RPMI7951 (cell line): ENCODE measurements at places on chromosomes 5 and 9. TPM values are rescaled to one million over a fixed set of nuclear protein-coding genes. Genes with fewer than 3 reads are reported as not detected.

The ABCA1 gene
- 20.8 TPM in 2 replicates for total RNA-seq

GRCh38 chr5:4640795-4641194 lies 499.3 kb upstream of the ADAMTS16 start:
- peak; percentile 60 for DNase-seq

DNA sequence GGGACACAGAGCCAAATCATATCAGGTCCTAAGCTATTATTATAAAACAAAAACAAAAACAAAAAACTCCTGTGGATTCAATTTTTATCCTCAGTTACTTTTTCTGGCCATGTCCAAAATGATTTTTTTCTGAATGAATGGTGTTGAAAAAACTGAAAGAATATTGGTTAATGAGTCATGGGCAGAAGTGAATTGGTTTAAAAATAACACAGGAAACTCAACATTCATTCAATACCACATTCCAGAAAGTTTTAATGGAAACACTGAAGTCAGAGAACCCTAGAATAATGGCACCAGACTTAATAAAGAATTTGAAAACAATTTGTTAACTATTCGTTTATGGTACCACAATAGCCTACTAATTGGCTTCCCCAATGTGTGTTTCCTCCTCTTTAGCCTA lies 102.4 kb upstream of the CDH9 start:
- DNase-seq: no peak

GRCh38 chr5:9347541-9348295 lies 198.2 kb downstream of the SEMA5A start:
- DNase-seq: peak; percentile 51

The BNC2 gene
- total RNA-seq: 6.8 and 8.8 TPM in 2 replicates

DNA sequence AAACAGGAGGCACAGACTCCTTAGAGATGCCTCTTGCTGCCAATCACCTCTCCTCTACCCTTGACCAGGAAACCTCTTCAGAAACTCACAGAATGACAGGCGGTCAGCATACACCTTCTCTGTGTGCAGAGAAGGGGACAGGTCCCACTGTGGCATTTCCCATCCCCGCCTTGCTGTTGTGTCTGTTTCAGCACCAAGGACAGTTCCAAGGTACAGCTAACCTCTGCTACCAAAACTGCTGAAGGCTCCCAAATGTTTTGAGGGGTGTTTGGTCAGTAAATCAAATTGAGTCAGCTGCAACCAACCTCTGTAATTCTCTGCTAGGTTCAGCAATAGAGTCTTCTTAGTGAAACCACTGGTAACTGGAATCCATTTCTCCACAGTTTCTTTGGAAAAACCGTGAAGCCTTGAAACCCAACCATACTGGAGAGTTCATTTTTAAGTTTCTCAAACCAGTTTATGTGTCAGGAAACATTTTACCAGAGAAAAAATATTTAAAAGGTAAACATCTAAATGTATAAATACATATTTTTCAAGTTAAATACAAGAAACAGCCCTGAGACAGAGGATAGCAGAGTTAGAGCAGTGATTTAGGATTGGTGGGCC lies 122.0 kb downstream of the DRD1 start:
- peak; percentile 45 for DNase-seq

GRCh38 chr9:125329978-125330377 lies 68.4 kb downstream of the GAPVD1 start:
- no peak for DNase-seq

DNA sequence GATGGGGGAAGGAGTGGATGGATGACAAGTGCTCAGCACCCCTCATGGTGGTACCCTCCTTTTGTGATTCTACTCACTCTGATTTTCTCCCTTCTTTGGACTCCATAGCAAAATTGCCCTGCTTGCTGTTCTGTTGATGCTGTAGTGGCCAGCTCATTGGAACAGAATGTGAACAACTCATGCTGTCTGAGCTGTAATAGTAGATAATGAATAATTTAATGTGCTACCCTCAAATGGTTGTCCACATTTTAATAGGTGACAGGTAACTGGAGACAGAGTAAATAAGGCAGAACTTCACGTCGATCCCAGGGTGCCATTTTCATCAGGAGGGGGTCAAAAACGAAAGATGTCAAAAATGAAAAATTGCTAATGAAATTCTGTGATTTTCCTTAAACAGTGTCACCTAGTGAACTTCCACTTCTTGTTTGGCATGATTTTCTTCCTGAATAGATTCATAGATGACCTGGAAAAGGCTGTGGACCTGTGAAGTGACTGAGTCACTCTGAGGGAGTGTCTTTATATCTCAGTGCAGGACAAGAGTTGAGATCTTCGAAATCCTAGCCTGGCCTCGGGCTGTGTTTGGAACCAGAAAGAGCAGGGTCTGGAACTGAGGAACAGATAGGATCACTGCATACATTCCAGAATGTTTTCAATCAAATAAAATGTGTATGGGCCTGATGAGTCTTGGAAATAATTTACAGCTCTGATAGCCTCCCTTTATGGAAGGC lies 270.2 kb downstream of the PSAT1 start:
- DNase-seq: no peak

GRCh38 chr9:135244271-135245221 lies 157.1 kb downstream of the OLFM1 start:
- DNase-seq: no peak

The C5orf15 gene
- total RNA-seq: 213 and 256 TPM in 2 replicates

- DNase-seq: no peak
Observed at GRCh38 chr5:90956511-90957097, 398.0 kb downstream of the ADGRV1 start.

The ITK gene
- total RNA-seq: not detected in 2 replicates

The TMEM252 gene
- not detected in 2 replicates for total RNA-seq

- no peak for DNase-seq
Observed at GRCh38 chr9:37997636-37998374, 71.2 kb downstream of the SHB start.

The ARHGEF28 gene
- total RNA-seq: 11.3 and 13.4 TPM in 2 replicates

- DNase-seq: no peak
Observed at GRCh38 chr9:105760053-105760452, 65.7 kb downstream of the TMEM38B start.

The STPG3 gene
- total RNA-seq: not detected in 2 replicates

- no peak for DNase-seq
Observed at GRCh38 chr9:75064307-75065025, 23.5 kb downstream of the NMRK1 start.

GRCh38 chr5:170903075-170903474 lies 41.3 kb downstream of the RANBP17 start:
- no peak for DNase-seq

The GPX3 gene
- total RNA-seq: 3.1 and 4.4 TPM in 2 replicates

The SHC3 gene
- 1.7 and 2.1 TPM in 2 replicates for total RNA-seq

The PCDHGA7 gene
- 4.6 and 5.5 TPM in 2 replicates for total RNA-seq

DNA sequence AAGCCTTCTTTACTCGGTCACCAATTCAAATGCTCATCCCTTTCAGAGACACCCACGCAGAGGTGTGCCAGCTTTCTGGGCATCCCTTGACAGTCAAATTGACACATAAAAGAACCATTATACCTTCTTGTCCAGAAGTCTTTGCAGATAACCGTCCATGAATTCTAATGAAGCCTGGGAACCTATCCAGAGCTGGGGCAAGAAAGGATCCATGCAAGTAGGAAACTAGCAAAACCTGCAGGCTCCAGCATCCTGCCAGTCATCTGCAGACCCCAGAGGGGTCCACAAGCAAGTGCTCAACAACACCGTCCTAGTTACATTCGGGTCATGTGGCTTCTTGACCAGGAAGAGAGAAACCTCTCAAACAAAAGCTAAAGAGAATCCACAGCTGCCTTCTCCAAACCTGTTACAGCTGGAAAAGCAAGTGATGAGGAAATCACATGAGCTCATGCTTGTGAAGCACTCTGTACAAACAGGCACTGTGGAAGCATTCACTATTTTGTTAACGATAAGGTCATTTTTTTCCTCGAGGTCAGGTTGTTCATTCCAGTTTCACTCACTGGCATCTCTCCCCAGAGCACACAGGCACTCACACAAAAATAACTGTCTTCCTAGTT lies 80.2 kb upstream of the DMRT1 start:
- no peak for DNase-seq

GRCh38 chr9:84101964-84102632 lies 121.5 kb downstream of the RMI1 start:
- DNase-seq: no peak

DNA sequence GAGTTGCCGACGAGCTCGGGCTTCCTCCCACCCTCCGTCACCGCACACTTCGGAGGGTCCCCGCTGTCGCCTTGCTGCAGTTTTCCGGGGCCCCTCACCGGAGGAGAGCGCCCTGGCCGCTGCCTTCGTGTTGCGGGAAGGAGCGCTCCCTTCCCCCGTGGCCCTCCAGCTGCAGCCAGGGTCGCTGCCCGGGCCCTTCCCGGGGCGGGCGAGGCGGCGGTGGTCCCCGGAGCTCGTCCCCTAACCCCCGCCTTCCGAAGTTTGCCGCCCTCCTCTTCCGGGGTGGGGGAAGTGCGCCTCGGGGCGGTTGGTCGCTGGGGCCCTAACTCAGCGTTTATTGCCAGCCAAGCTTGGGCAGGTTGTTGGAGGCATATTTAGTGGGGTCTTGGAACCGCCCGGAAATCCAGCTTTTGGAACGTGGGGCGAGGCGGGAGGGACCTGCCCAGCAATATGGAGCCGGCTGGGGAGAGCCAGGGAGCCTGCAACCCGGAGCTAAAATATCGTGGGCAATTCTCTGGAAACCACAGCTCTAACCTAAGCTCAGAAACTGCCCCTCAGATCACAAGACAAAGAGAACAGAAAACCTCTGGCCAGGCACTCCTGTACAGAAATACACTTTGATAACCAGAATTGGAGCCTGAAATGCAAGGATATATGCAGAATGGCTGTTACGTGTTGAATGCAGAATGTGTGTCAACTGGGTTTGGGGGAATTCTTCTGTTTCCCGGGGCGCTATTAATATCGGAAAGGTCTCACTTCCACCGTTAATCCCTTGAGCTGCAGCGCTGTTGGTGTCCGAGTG lies 890 bp downstream of the PIK3R1 start:
- DNase-seq: peak; percentile 23
